ENCODE measurements at places on chromosomes 6 and 20.

- DNase-seq = no peak
Measured at GRCh38 chr6:12163149-12163548, 127.0 kb upstream of the EDN1 start.

- no peak for DNase-seq
Measured at GRCh38 chr6:127538750-127539264, 19.7 kb upstream of the MTCL3 start.

GRCh38 chr6:36722365-36722764 lies 24.7 kb downstream of the RAB44 start:
- DNase-seq = no peak

DNA sequence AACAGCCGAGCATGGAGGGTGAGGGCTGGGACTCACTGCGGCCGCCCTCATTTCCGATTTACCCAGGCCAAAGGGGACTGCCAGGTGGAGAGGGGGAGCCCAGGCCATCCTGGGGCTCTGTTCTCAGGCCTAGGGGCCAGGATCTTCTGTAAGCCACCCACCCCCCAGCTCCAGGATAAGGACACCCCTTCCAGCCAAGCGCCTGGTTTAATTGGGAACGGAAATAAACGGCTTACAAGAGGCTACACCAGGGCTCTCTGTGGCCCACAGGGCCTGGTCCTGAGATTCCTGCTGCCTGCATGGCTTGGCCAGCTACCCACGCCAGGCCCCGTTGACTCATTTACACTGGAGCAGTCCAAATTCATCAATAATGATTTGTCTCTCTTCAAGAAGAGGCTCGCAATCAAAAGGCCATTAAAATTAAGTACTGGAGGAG lies 68.1 kb upstream of the TOP1 start:
- no peak for DNase-seq

DNA sequence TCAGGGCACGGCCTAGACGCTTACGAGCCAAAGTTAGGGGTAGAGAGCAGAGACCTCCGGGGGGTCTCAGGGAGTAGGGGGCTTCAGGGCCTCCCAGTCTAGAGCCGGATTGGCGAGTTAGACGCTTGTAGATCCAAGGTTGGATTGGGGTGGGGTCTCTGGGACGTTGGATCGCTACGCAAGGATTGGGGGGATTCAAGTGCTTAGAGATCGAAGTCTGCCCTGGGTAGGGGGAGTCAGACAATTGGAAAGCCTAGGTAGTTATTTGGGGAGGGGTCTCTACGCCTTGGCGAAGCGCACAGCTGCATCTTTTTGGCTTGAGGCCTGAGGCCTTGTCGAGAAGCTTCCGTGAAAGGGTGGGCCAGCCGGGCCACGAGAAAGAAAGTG lies 469 bp downstream of the STX16 start:
- no peak for DNase-seq

GRCh38 chr6:708237-708598 lies 15.3 kb upstream of the EXOC2 start:
- DNase-seq = no peak

GRCh38 chr6:51541847-51542246 lies 545.6 kb downstream of the PKHD1 start:
- no peak for DNase-seq

DNA sequence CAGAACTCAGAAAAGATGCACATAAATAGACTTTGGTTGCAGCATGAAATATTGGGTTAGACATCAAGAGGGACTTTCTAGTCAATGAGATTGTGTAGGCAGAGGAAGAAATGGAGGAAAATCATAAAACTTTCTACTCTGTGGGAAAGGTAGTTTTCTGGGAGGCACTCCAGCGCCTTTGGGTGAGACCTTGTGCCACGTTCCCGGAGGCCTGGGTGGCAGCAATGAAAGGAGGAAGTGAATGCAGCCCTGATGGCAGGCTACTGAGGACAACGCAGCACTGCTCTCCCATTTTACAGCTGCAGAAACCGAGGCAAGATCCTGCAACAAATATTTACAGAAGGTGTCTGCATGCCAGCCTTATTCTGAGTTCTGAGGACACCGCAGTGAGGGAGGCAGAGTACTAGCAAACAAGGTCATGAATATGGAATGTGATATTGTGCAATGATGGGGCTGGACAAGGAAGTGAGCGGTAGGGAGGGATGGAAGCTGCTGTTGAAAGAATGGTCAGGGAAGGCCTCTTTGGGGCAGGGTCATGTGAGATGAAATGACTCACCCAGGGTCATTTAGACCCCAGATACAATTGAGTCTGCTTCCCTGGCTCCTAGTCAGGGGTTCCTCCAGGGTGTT lies 159.1 kb downstream of the TFAP2C start:
- no peak for DNase-seq

GRCh38 chr6:20700375-20700774 lies 166.1 kb downstream of the CDKAL1 start:
- DNase-seq = no peak

GRCh38 chr20:15318682-15319081 lies 981.3 kb upstream of the FLRT3 start:
- no peak for DNase-seq

DNA sequence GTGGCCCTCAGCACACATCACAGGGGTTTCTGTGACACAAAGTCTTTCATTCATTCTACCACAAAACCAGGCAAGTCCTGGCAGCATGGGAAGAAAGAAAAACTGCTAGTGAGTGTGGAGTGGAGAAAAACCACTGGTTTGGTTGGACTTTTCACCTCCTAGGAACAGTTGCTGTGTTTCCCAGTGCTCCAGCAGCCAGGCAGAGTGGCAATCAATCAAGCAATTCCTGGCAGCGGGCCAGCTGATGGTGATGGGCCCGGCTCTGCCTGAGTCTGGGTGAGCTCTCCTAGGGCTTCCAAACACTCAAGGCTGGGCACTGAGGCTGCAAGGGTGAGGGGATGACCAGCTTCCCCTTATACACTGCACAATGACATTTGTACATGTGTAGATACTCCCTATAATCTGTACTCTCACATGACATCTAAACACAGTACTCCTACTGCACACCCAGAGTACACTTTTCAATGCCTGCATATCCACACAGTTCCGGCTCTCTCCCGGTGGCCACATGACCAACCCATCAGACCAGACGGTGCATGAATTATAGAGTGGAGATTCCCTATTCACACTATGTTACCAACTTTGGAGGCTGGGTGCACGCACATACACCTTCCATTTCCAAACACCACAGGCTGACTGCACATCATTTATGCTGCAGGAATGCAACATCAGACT lies 156.6 kb downstream of the UNC5CL start:
- no peak for DNase-seq

Measured in suppressor macrophage treated with lipopolysaccharide for 1 hour (primary cell).